Stimulated activated CD8-positive, alpha-beta memory T cell treated with anti-CD3 and anti-CD28 coated beads, Interleukin-15, amount 100 ng/mL, for 48 hours (primary cell): ENCODE measurements at places on chromosomes 11 and 22.

DNA sequence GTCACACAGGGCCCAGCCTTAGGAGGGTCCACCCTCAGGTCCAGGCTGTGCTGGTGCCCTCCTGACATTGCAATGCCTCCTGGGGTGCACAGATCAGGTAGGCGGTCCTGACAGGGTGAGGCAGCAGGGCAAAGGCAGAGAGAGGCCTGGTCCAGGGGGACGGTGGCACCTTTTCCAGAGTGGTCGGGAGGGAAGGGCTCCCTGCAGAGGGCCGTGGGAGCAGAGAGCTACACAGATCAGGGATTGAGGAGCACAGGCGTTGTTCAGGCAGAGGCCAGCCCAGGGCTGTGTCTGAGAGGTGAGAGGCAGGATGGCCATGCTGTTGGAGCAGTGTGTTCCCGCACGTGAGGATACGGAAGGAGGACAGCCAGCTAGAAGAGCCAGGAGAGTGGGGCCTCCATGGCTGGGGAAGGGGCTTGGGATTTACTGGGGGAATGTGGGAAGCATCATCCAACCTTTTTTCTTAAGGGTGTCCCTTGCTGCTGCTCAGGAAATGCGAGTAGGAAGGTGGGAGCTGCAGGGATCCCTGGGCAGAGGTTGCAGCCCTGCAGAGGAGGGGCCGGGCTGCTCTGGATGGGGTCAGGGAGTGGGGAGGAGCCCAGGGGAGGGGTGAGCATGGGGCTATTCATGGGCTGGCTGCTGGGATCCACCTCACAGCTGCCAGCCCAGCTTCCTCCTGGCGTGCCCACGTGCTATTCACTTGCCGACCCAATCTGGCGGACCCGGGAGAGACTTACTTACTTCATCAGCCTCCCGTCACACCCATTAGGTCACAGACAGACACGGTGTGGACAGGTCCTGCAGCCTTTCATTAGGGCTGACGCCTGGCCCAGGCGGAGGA is 1516.4 kb downstream of the TBC1D22A start:
- DNase-seq, result no peak

- no peak for DNase-seq
Observed at GRCh38 chr11:46112961-46113607, 8.2 kb downstream of the PHF21A start.

DNA sequence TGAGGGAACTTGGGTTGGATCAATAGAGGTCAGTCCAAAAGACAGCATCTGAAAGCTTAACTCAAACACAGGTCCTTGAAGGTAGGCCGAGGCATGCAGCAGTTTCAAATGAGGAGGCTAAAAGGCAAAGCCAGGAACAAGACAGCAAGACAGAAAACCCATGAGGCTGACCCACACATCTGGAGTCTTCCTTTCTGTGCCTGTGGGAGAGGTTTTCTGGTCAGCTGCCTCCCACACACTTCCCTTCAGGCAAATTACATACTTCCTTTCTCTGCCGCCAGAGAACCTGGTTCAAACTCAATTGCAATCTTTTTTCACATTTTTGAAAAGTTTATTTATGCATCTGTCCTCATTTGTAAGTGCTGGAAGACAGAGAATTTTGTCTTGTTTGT is 29.8 kb upstream of the CRTAM start:
- DNase-seq, result no peak

DNA sequence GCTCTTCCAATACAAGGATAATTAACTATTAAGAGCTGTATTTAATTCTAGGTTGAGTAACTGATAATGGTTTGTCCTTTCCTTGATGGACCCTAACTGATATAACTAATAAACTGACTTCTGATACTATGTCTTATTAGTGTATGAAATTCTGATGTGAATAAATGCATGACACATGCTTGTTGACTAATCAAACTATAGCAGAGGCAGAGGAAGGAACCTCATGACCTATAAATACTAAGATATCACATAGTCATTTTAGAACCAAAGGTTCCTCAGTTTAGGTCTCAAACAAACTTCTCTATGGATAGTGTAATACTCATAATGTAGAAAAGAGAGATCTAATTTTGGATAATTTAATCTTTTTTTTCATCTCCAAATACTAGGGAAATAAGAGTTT is 4.8 kb upstream of the HBD start:
- no peak for DNase-seq
